Thymus (tissue), 14 donors: ENCODE measurements at places on chromosomes 2 and 18. TPM values are rescaled to one million over a fixed set of nuclear protein-coding genes. Genes with fewer than 3 reads are reported as not detected.

DNA sequence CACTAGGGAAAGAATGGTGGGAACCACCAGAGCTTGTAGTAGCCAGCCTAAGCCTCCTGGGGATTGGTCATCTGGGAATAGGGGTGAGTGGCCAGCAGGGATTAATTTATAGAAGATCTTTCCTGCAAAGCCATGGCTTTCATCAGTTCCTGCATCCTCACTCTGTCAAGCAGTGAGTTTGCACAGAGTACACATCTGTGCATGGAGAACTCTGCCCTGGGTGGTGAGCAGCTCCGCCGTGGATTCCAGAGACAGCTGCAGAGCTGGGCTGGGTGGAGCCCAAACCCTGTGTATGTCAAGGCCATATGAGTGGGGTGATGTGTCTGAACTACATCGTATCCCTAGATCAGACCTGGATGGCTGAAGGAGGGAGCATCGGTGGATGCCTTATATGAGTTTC is 182.2 kb downstream of the GLI2 start:
- H3K4me3 ChIP-seq = no peak overlapping the region
- no peaks in the 10 kb centered on the region for H3K36me3 ChIP-seq
- peaks cover 5% of the 10 kb centered on the region for H3K4me1 ChIP-seq
- DNase-seq = no peak

DNA sequence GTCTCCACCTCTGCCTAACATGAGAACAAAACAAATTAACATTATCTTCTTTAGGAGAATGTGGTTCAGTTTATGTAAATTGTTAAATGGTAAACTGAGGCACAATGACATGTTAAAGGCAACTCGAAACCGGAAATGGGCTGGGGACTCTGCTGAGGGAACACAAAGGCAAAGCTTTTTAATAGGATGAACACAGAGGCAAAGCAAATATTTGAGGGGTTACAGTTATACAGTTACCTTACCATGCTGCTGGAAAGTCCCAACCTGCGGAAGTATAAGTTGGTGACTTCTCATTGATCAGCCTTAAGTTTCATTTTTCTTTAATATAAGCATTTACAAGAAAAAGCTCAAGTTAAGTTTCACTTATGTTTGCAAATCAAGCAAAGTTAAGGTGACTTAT is 195.0 kb downstream of the DLGAP1 start:
- DNase-seq = no peak
- no peaks in the 10 kb centered on the region for H3K36me3 ChIP-seq
- H3K4me3 ChIP-seq = no peak overlapping the region
- no peak overlapping the region for H3K27ac ChIP-seq

DNA sequence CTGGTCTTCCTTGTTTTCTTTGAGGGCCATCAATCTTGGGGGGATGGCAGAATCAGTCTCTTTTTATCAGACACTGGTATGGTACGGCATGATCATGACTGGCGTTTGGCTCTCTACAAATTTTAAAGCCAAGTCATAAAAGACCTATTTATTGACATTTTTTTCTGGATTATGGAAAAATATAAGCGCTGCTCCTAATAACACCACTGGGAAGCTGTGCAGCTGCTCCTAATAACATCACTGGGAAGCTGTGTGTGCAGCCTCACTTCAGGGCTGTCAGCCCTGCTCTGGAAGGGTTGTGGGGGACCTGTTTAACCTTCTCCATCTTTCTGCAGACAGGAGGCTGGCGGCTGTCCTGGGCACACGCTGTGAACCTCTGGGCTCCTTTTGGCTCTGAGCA is 88.9 kb downstream of the SNTG2 start:
- no peak for DNase-seq
- H3K27me3 ChIP-seq = no peaks in the 10 kb centered on the region
- H3K27ac ChIP-seq = no peak overlapping the region
- no peaks in the 10 kb centered on the region for H3K4me1 ChIP-seq
- no peak overlapping the region for H3K4me3 ChIP-seq

DNA sequence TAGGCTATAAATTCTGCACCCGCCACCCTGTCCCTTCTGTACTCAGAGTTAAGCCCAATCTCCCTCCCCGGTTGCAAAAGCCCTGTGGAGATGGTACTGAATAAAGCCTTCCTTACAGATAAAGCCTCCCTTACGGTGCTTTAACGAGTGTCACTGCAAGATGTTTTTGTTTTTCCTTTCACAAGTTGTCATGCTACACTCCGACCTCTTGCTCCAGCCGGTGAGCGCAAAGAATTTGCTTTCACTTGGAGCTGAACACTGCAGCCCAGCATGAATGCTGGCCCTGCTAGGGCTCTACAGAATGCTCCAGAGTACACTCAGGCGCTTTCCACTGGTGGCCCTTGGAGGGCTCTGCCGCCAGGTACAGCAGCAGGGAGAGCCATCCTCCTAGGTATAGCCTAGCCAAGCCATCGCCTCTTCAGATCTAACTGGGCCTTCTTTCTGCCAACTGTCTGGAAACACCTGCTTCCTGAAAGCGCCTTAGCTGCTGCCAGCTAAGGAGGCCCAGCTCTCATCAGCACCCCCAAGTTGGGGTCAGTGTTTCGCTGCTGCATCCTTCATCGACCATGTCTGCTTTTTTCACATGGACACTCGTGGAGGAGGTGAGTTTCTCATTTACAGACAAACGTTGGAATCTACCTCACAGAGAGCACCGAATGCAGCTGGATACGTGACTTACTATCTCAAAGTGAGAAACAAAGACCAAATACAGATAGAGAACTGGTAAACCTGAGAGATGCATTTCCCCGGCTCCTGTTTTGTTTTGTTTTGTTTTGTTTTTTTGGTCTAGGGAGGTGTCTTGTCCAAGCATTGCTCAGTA is 13.4 kb upstream of the CREG2 start:
- DNase-seq = peak; percentile 21
- H3K27ac ChIP-seq = peak overlapping the region; percentile 64
- no peak overlapping the region for H3K4me3 ChIP-seq
- H3K27me3 ChIP-seq = no peaks in the 10 kb centered on the region

- no peak overlapping the region for H3K4me3 ChIP-seq
- no peaks in the 10 kb centered on the region for H3K36me3 ChIP-seq
- no peaks in the 10 kb centered on the region for H3K4me1 ChIP-seq
Observed at GRCh38 chr2:47767880-47768609, 14.9 kb upstream of the MSH6 start.

DNA sequence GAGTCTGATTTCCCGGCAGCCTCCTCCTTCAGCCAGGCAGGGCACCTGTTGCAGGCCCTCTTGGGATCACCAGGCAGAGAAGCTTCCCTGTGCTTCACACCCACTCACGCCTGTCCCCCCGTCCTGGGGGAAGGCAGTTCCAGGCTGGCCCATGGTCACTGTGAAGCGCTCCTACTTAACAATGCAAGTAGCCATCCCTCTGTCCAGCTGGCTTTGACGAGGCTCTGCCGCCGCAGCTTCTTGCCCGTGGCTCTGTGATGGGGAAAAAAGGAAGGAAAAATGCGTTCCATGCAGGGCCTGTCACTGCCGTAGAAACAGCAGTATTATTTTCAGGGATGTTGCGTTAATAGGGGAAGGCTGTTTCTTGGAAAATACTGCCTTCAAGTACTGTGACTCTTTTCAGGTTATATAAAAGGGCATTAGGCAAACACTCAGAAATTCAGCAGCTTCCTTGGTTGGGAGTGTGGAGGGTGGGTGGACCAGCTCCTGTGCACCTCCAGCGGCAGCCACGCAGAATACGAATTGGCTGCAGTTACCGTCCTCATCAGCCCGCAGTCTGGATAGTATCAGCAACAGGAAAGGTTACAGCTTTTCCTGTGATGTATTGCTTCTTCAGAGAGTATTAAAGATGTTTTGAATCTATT is 232.3 kb downstream of the KLHL29 start:
- H3K4me3 ChIP-seq = no peak overlapping the region
- H3K27me3 ChIP-seq = no peaks in the 10 kb centered on the region
- no peak overlapping the region for H3K27ac ChIP-seq
- no peaks in the 10 kb centered on the region for H3K36me3 ChIP-seq
- peaks cover 6% of the 10 kb centered on the region for H3K4me1 ChIP-seq

The SIGLEC15 gene
- 0.42 TPM for total RNA-seq

The AOX1 gene
- 0.42 TPM for total RNA-seq

The TRMT61B gene
- total RNA-seq = 11.3 TPM
